ENCODE measurements at places on chromosomes 6 and 20. TPM values are rescaled to one million over a fixed set of nuclear protein-coding genes. Genes with fewer than 3 reads are reported as not detected.

The UBE2J1 gene
- 69.9 TPM for total RNA-seq

DNA sequence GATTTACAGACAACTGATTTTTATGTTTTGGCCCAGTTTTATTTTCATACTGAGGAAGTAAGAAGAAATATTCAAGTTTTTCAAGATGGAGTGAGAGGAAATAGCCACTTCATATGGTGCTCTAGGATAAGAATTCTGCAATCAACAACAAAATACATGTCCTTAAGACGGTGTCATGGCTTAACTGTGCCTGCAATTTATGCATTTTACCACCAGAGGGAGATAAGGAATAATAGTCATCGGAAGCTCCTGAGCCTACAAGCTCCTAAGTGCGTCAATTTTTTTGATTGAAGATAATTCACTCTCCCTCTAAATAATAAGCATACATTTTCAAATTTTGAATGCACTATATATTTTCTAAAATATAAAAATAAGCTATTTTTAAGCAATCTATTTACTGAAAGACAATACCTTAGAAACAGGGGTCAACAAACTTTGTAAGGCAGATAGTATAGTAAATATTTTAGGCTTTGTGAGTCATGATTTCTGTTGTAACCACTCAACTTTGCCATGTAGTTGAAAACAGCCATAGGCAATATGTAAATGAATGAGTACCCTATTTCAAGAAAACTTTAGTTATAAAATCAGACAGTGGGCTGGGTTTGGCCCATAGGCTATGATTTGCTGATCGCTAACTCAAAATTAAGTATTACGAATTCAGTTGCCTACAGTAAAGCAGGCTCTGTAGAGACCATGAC, 230.9 kb upstream of the DTNBP1 start:
- DNase-seq = no peak

DNA sequence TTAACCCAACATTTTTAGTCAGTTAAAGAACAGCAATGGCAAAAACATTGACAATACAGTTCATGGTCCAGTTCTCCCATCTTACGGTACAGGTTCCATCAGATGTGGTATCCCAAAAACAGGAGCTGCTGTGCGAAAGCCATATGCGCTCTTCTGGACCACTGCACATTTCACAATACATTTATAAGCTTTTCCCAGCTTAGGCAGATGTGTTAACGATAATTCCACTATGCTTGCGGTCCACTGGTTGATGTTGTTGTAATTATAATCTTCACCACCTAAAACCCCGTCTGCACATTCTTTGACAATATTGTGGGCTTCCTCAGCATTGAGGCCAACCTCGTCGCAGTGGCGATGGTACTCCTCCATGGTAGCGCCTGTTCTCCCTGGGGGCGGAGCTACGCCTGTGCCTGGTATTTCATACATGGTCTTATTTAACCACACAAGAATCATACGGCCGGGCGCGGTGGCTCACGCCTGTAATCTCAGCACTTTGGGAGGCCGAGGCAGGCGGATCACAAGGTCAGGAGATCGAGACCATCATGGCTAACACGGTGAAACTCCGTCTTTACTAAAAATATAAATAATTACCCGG, 52.0 kb downstream of the BFSP1 start:
- DNase-seq = no peak

DNA sequence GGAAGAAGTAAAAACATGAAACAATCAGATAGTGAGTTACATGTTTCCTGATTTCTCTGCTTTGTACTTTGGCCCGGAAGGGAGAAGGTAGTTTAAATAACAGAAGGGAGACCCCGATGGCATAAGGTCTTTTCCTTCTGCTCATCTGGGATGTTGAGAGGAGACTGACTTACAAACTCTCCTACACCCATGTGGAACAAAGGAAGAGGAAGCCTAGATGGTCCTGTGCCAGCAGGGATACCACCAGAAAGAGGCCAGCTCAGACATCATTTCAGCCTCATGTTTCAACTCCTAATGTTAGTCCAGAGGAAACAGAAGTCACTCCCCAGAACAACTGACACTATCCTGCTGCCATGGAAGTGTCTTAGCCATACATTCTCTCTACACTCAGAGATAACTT, 250.7 kb upstream of the NOX3 start:
- DNase-seq = no peak

GRCh38 chr20:35968930-35969329, 540 bp downstream of the CNBD2 start:
- DNase-seq = no peak

GRCh38 chr6:126945150-126945685, 173.3 kb upstream of the RSPO3 start:
- DNase-seq = no peak

DNA sequence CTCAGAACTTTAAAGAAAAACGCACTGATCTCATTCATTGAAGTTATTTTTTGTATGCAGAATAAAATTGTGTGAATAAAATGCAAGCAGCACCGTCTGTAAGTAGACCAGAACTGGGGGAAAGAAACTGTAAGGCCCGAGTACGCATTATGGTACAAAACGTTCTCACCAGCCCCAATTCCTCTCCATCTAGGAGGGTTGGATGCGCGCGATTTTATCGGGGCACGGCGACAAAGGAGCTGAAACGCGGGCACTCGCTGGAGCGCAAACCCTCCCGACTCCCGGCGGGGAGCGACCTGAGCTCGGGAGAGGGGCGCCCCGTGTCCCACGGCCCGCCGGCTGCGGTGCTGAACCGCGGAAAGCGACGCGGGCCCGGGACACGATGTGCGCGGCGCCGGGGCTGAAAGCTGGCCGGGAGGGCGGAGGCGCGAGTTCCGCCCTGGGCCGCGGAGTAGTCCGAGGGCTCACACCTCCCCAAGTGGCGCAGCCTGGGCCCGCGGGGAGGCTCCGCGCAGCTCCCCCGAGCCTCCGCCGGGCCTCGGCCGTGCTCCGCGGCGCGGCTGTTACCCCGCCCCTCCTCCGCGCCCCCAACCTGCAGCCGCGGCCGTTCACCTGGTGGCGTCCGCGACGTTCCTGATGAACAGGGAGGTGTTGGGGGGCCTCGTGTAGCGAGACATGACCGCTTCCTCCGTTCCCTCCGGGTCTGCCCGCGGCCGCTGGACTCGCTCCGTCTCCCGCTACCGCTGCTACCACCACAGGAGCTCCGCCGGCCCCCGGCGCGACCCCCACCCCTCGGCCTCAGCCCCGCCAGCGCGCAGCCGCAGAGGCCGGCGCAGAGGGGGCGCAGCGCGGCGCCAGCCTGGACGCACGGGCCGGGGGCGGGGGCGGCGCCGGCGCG, at the start of gene SRSF12:
TSS of gene SRSF12 (minus strand) at position 861 of the 898 bp plus-strand sequence. CDS start at position 677, 184 bp downstream.
- peak; percentile 46 for DNase-seq

- DNase-seq = no peak
Observed at GRCh38 chr6:15256538-15257271, 10.8 kb downstream of the JARID2 start.

DNA sequence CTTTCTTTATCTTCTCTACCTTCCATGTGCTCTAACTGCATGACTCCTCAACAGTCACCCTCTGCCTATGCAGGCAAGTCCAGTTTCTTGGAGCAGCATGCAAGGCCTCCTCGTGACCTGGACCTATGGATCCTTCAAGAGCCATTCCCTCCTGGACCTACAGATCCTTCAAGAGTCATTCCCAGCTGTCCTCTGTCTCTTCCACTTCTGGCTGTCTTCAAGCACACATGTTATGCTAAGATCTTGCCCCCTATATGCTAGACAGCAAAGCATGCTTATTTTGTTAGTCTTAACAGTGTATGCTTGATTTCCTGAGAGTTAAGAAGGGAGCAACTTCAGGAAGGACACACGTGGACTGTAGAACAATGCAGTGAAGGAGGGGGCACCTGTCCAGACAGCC, 7.5 kb downstream of the ID4 start:
- DNase-seq = no peak

- DNase-seq = no peak
Observed at GRCh38 chr6:89950446-89950845, 56.2 kb downstream of the GJA10 start.
